Stimulated activated CD8-positive, alpha-beta memory T cell treated with anti-CD3 and anti-CD28 coated beads, Interleukin-4, amount 100 ng/mL, for 1 hour (primary cell): ENCODE measurements at places on chromosomes 13 and 19.

DNA sequence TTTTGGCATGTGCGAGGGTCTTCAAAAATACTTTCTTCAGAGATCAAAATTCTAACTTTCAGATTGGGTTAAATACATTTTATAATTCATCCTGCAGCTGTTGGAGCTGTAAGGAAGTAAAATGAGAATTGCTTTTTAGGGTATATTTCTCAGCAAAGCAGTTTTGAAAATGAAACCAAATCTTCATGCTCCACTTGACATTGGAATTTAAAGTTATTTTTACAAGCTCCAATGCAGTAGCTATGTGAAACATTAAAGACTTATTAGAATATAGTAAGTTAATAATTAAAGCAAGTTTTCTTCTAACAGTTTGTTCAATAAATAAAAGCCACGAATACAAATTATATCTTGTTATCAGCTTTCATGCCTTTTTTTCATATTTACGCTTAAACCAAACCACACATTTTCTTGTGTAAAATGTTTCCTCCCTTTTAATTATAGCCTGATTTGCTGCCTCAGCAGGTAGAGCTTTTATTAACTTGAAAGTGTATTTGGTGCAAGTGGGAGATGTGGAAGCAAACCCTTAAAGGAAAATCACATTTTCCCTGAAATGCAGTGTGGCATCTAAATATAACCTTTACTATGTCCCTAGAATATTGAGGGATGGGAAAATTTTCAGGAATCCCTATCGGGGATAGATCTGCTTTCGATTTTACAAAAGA lies 12.4 kb upstream of the MICU2 start:
- DNase-seq: no peak

DNA sequence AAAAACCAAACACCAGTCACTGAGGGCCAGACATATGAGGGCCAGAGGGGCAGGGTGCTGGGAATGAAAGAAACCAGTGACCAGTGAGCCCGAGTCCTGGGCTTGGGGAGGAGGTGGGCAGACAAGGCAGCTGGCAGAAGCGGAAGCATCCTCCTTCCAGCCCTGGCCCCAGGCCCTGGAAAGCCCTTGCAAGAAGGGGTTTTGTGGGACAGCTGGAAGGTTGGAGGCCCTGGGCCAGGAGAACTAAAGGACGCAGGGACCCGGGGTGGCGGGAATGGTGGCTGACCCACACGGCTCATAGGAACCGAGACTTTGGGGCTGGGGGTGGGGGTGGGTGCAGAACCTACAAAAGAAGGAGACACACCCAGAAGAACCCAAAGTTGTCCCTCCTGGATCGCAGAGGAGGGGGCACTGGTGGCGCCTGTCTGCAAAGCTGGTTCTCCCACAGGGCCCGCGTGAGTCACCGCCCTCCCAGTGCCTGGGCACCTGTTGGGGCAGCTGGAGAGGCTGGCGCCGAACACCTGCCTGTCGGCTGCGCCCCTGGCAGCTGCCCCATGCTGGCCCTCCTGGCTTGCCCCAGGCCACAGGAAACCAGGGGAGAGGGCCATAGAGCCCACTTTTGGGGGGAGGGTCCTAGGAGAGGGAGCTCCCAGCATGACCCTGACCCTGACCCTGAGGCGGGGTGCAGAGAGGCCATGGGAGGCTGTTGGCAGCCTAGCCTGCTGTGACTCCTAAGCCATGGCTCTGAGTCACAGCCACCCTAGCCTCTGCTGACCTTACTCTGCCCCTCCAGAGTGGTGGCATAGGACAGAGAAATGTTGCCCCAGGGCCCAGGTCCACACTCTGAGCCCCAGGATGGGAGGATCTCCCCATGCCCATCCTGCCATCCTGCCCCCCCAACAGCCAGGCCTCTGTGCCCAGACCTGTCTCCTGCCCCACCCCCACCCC lies 802 bp downstream of the DMPK start:
- DNase-seq: no peak

- no peak for DNase-seq
Measured at GRCh38 chr19:6105444-6105843, 4.9 kb downstream of the RFX2 start.

- DNase-seq: no peak
Measured at GRCh38 chr13:40316301-40316700, 350.1 kb downstream of the FOXO1 start.

DNA sequence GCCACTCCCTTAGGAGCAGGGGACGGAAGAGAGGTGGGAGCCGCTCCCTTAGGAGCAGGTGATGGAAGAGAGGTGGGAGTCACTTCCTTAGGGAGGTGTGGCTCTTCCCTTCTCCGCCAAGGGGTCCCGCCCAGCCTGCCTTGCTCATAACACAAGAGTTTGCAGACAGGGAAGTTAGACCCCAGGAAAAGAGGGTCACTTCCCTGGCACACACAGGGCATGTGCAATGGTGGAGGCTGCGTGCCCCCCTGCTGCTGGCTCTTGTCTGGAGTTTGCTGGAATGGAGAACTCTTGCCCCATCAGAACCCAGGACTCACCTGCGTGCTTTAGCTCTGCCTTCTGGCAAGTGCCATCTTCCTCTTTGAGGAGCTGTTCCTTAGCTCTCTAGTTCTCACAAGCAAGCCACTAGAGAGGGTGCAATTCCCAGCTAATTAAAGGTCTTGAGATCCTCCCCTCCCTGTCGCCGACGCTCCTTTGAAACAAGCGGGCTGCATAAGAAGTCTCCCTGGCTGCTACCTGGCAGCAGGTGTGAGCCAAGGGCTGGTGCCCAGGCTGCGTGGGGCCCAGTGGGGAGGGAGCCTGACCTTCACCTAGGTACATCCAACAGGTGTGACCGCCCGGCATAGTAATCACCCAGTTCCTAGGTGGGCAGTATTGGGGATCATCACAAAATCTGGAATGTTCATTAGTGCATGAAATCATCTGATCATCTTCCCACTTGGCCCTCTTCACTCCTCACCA lies 281.6 kb downstream of the ZNF536 start:
- no peak for DNase-seq

DNA sequence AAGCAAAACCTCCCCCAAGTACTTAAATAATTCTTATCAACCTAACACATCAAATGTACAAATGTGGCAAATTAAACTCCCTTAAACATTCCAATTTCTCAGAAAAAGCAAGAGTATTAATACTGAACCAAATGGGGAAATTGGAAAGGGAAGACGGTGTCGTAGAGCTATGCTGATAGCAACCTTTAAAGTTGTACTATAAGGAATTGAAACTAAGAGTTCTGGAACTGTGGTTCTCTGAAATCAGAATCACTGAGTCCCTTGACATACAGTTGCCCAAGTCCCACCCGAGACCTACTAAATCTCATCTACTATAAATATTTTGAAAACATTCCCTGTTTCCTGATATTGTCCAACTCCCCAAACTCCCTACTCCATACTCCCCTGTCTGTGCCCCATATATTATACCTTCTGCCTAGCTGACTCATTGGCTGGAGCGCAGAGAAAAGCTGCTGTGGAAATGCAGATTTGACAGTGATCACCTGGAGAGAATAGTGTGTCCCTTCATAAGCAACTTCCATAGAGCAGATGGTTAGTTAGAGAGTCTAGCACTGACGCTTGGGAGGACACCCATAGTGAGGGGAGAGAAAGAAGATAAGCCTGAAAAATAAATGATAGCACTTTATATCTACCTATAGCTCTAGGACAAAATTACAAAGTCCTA lies 51.4 kb upstream of the ITM2B start:
- no peak for DNase-seq

- DNase-seq: no peak
Measured at GRCh38 chr19:2042485-2043250, 8.4 kb downstream of the MKNK2 start.

GRCh38 chr19:37778613-37779126 lies 716 bp downstream of the ZNF573 start:
- DNase-seq: no peak

DNA sequence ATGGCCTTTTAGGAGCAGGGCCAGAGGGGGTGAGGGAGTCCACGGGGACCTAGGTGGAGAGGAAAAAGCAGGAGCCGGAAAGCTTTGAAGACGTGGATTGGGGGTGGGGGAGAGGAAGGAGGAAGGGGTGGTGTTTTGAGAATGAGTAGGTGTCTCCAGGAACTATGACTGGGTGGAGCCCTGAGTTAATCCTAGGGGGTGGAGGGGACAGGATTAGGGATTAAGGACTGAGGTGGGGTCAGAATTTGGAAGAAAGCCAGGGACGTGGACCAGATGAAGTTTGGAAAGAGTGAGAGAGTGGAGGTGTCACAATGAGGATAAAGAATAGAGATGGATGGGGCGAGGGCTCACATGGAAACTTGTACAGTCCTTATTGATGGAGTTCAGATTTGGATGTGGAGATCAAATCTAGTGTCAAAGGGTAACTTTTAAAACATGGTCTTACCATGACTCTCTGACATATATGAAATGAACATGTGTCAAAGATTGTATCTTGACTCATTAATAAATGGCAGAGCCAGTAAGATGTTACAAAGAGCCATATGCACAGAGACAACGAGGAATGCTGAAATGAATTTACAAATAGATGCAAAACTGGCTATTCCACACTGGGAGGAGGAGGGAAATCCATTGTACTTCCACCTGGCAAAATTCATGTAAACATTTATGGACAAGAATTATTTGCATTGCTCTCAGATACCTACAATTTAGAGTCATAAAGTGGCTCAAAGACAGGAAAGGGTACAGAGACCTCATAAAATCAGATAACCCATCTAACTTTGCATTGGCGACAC lies 1.7 kb upstream of the KLK13 start:
- DNase-seq: no peak

DNA sequence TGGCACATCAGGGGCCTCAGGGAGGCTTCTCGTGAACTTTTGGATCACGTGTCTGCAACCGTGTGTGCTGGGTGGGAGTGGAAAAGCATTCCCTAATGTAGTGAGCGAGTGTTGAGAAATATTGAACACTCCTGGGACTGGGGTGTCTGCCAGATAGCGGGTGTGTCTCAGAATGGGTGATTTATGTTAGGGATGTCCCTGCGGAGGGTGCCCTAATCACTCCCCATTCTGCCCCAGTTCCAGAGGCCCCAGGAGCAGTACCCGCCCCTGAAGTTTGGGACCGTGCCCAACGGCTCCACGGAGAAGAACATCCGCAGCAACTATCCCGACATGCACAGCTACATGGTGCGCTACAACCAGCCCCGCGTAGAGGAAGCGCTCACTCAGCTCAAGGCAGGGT lies 24.2 kb upstream of the GRWD1 start:
- no peak for DNase-seq

- no peak for DNase-seq
Measured at GRCh38 chr19:13885826-13886365, 9.0 kb downstream of the NANOS3 start.

- no peak for DNase-seq
Measured at GRCh38 chr13:112839356-112840105, 129.5 kb upstream of the MCF2L start.

- DNase-seq: no peak
Measured at GRCh38 chr13:74768521-74769085, 634.4 kb upstream of the KLF12 start.

GRCh38 chr19:13240312-13241022 lies 90.3 kb downstream of the IER2 start:
- DNase-seq: no peak

- DNase-seq: no peak
Measured at GRCh38 chr13:43522788-43523187, 264.0 kb downstream of the ENOX1 start.

DNA sequence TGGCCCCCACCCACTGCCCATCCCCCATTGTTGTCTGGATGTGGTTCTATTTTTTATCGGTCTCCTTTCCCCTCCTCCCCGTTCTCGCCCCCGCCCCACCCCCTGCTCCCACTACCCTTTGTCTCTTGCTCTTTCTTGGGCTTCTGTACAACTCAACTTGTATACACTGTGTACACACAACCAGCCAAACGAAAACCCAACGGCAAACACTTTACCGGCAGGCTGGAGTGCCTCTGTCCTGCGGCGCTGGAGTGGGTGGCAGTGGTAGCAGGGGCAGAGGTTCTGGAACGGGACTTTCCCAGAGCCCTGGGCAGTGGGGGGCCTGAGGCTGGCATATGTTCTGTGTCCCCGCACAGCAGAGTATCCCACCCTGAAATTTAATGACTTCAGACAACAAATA lies 13.7 kb downstream of the RRAS start:
- DNase-seq: no peak
